ENCODE measurements at places on chromosomes 4 and X.

GRCh38 chr4:123776267-123776666, 379.7 kb downstream of the SPRY1 start:
- no peak for DNase-seq

DNA sequence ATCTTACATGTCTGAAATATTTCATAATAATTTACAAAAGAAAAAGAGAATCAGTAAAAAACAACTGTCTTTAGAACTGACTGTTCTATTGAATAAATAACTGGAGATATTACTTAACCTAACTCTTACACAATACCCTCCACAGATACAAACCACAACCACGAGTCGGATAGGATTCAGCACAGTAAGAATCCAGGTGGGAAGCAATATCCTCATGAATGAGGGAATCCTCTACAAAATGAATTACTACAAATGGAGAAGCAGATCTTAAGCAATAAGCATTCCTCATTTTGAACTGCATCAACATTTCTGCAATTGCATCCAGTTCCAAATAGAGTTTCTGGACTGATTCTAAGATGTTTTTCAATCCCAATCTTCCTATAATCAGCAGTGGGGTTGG, 227.1 kb downstream of the SH2D1A start:
- DNase-seq, result no peak

GRCh38 chr4:138438608-138439007, 196.5 kb upstream of the SLC7A11 start:
- no peak for DNase-seq

- no peak for DNase-seq
These were observed 34.2 kb downstream of the OCRL start for GRCh38 chrX:129574214-129574613.

GRCh38 chr4:113564493-113564892, 197.0 kb downstream of the CAMK2D start:
- no peak for DNase-seq

DNA sequence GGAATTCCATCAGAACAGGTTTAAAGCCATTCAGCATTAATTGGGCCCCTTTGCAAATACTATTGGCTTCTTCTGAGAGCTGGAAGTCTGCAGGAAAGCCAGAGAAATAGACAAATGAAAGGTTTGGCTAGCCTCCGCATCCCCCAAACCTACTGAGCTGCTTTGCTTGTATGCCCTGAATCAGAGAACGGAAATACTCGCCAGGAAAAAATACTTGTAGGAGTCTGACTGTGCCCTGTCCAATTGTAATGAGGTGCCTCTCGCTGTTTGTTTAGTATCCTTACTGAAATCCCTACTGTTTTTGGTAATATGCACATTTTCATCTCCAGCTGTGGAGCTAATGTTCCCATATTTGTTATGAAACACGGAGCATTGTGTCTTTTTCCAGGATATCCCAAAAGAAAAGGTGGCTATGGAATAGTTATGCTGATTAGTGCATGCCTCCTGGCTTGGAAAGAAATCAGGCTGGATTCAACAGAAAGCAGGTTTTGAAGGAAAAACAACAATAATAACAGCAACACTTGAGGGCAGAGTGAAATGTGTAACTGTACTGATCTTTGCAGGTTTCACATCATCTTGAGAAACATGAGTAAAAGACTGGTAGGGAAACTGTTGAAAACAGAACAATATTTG, 50.7 kb upstream of the NLGN4X start:
- no peak for DNase-seq

DNA sequence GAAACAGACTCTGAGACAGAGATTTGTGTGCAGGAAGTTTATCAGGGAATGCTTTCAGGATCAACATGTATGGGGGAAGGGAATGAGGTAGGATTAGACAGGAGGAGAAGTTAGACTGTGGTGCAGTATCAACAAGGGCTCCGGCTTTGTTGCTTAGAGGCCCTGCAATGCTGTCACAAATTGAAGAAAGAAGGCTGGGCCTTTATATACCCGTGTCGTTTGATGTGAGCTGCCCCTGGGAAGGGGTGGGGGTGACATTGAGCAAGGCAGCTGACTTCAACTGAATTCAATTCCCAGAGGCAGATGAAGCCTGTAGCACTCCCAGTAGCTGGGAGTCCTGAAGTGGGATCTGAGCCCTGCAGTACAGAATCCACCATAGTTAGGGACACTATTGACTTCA, 29.5 kb upstream of the USP9X start:
- DNase-seq, result no peak

DNA sequence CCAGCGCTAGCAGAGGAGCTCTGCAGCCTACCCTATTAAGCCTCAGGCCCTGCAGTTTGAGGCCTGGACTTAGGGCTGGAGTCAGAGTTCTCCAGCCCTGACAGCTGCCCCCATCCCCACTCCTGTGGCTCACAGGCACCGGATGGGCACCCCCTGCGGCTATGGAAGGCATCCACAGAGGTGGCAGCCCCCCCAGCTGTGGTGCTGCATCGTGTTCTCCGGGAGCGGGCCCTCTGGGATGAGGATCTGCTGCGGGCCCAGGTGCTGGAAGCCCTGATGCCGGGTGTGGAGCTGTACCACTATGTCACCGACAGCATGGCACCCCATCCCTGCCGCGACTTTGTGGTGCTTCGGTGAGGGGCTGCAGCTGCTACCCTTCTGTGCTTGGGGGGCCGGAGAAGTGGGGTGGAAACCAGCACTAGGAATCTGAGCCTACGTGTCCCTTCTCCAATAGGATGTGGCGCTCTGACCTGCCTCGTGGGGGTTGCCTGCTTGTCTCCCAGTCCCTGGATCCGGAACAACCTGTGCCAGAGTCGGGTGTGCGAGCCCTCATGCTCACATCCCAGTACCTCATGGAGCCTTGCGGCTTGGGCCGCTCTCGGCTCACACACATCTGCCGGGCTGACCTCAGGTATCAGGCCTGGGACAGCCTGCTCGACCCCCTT, 76.2 kb downstream of the STARD8 start:
- DNase-seq, result no peak

DNA sequence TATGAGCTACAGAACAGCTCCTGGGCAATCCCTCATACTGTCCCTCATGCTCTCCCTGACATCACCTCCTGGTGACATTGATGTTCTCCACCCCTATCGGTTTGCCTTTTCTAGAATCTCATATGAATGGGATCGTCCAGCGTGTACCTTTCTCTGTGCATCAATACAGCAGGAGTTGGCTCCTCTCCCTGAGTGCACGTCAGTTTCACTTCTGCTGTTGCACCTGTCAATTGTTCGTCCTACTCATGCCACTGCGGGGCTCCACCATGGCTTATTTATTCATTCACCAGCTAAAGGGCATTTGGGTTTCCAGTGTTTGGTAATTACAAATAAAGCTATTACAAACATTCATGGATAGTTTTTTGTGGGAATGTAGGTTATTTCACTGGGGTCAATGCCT, 269.1 kb upstream of the ZFP42 start:
- no peak for DNase-seq

GRCh38 chrX:74230094-74230493, 73.9 kb upstream of the ZCCHC13 start:
- no peak for DNase-seq

DNA sequence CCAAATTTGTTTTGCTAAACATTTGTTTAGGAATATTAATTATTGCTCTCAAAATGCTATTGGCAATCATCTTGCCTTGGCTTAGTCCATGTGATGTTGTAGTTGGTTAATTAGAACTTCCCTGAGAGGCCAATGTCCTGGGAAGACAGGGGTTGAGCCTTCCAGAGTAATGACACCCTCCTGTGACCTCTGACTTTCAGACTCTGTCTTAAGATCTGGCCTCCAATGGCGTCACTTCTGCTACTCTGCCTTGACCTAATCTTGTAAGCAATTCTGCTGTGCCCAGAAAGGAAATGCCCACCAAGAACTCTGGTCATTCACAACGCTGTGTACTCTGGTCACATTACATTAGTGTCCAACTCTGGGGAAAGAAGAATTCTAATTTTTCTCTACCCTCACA, 111.9 kb downstream of the SH3RF1 start:
- no peak for DNase-seq

DNA sequence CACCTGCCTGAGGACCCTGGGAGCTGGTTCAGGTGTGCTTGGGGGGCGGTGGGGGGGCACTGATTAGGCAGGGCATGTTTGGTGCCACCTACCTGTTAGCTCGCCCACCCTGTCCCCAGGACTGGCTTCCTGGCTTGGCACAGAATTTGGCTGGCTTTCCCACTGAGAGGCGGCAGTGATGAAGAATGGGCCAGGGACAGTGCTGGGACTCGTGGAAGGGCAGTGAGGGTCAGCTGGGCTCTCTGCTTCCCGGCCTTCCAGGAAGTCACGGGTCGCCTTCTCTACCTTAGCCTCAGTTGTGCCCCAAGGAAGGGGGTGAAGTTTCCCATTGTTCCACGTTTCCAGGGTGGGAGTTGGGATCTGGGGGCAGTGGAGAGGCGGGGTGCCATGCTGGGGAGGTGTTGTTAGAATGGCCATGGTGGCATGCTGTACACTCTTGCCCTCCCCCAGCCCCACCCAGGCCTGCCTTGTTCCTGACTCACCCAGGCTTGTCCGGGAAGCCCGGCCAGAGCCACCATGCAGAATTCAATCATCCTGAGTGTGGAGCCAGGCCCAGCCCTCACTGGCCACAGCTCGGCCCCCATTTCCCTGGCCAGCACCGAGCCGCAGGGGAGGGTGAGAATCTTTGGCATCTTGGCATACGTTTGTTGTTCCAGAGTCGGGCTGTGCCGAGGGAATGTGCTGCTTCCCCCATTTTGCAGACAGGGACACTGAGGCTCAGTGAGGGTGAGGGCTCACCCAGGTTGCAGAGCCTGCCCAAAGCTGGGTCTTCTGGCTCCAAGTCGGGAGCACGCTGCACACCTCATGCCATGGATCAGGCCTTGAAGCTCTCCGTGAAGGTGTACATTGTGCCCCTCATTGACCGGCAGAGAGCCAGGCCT, 21.9 kb upstream of the GPR78 start:
- DNase-seq, result no peak

- no peak for DNase-seq
These were observed 55.2 kb downstream of the ADAM29 start for GRCh38 chr4:174973336-174973735.

- no peak for DNase-seq
These were observed 367.6 kb downstream of the ARHGAP24 start for GRCh38 chr4:85842540-85842939.

GRCh38 chr4:16129336-16129735, 45.5 kb upstream of the PROM1 start:
- DNase-seq, result no peak

DNA sequence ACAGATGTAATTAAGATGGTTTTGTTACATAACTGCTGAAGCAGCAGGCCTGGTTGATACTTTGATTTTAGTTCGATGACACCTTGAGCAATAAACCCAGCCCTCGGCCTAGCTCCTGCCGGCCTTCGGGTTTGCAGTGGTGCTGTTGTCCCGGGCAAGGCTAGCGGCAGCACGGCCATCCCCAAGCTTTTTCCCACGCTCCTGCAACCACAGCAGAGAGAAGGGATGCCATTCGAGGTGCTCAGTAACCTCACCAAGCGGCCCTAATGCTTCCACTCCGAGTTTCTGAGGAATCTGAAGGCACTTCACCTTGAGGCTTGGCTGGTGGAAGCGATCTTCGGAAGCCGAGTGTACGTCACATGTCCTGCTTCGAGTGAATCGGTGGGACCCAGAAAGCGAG, 182.1 kb downstream of the NAF1 start:
- DNase-seq, result no peak

DNA sequence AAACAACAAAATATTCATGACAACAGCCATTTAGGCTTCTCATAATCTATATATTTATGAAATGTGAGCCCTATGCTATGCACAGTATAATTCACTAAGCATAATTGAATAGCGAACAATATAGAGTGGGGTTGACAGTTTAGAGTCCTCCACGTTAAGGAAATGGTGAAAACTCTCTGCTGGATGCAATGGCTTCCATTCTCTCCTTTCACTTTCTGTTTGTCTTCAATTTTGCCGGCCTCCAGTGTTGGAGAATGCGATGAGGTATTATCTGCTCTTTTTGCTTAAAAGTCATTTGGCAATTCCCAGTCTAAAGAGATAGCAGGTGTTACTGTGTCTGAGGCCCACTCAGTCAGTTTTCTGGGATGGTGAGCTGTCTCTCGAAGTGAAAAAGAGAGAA, 52.1 kb downstream of the NPY5R start:
- DNase-seq, result no peak

DNA sequence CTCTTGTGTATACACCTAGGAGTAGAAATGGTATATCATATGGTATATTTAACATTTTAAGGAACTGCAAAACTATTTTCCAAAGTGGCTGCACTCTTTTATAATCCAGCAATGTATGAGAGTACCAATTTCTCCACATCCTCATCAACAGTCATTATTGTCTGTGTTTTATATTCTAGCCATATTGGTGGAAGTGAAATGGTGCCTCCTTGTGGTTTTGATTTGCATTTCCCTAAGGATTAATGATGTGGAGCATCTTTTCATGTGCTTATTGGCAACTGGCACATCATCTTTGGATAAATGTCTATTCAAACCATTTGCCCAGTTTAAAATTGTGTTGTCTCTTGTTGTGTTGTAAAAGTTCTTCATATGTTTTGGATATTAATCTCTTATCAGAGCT, 9.6 kb downstream of the BMP15 start:
- no peak for DNase-seq

DNA sequence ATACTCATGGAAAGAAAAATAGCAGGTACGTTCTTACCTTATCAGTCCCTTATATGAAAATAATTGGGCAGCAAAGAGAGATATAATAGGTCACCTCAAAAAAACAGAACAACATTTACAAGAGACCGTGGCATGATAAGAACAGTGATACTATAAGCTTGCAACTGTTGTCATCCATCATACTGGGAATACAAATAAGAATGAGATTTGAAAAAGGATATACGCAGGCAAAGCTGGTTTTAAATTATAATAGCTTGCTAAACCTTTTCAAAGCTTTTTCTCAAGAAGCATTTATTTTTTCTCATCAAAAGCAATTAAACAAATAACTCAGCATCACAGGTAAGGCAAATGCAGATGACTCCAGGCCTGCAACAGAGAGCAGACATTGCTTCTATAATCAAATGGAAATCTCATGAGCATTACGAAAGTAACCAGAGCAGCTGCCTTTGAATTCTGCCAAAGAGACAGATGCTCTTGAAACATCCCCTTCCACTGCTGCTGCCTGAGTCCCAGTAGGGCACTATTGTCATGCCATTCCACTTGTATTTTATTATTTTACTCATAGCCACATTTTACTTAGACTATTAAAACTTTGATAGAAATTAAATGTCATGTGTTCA, 620.6 kb upstream of the GNPDA2 start:
- no peak for DNase-seq

- no peak for DNase-seq
These were observed 43.8 kb downstream of the GEMIN8 start for GRCh38 chrX:13985697-13986435.

GRCh38 chrX:103107836-103108235, 14.9 kb upstream of the NXF3 start:
- DNase-seq, result no peak

- no peak for DNase-seq
These were observed 105.8 kb upstream of the MAGEB18 start for GRCh38 chrX:26032111-26032912.

DNA sequence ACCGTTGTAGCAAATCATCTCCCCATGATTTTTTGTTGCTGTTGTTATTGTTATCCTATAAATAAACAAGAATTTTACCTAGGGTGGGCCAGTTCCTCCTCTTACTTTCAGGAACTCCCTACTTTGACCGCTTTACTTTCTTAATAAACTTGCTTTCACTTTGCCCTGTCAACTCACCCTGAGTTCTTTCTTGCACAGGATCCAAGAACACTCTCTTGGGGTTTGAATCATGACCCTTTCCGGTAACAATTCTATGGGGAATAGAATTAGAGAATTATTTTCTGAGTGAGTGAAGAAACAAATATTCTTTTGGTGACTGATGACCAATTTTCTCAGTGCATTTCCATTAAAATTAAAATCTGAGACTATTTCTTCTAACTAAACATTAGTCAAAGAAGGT, 584.0 kb upstream of the TENM3 start:
- no peak for DNase-seq

Data from stimulated activated CD4-positive, alpha-beta T cell treated with anti-CD3 and anti-CD28 coated beads, TNF-alpha, amount 100 ng/mL, for 48 hours (primary cell).